ENCODE measurements at places on chromosomes 12 and 14. TPM values are rescaled to one million over a fixed set of nuclear protein-coding genes. Genes with fewer than 3 reads are reported as not detected.

GRCh38 chr12:82635263-82635662 lies 51.4 kb upstream of the TMTC2 start:
- H3K4me1 ChIP-seq, result no peaks in the 10 kb centered on the region
- no peak overlapping the region for H3K4me3 ChIP-seq
- no peaks in the 10 kb centered on the region for H3K36me3 ChIP-seq
- no peaks in the 10 kb centered on the region for H3K27me3 ChIP-seq

DNA sequence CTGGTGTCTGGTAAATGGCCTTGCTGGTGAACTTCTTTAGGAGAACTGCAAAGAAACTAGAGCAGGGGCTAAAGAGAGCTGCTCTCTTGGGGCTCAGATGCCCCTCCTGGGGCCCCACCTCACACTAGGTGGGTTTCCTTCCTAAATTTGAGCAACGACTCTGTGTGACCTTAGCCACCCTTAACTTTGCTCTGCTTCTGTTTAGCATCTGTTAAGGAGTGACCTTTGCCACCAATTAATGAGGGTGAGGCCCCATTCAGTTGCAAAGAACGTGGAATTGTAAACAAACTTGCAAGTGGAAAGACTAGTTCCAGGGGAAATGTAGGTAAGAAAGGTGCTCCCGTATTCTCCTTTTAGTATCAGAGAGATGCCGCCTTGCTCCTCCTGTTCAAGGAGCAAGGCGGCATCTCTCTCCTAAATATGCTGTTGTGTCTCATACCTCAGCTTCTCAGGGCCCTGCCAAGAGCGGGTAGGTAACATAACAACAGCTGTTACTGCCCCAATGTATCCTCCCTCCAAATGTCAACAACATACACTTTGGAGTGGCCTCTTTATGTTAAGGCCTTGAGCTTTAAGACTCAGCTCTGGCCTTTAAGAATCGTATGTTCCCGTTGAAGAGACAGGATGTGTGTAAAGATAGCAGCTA lies 77.6 kb upstream of the FUT8 start:
- H3K4me3 ChIP-seq, result no peak overlapping the region
- no peak overlapping the region for H3K27ac ChIP-seq
- peaks cover 37% of the 10 kb centered on the region for H3K4me1 ChIP-seq
- no peaks in the 10 kb centered on the region for H3K27me3 ChIP-seq
- no peak for DNase-seq

DNA sequence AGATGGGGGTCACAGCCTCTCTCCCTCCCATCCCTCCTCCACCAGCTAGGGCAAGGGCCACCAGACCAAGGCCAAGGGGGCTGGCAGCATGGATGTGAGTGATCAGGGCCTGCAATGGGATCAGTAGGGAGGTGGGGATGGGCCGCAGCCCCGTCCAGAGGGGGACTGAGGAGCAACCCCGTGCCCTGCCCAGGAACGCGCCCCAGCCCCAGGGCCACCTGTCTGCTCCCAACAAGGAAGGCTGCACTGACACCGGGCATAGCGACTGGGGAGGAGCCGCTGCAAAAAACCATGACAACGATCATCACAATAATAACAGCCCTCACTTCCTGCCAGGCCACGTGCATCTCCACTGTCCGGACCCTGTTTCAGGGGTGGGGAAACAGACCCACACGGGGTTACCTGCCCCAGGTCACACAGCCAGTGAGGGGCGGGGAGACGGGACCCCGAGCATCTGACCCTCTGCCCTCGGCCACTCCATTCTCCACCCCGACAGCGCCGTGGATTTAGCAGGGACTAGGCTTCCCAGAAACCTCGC lies 24.3 kb downstream of the NCOR2 start:
- H3K4me1 ChIP-seq, result peaks cover 3% of the 10 kb centered on the region
- no peak for DNase-seq
- no peak overlapping the region for H3K4me3 ChIP-seq
- peaks cover 3% of the 10 kb centered on the region for H3K36me3 ChIP-seq

KRT78 gene
- 1.7 TPM for polyA plus RNA-seq

- no peak overlapping the region for H3K27ac ChIP-seq
- no peak overlapping the region for H3K4me3 ChIP-seq
- H3K4me1 ChIP-seq, result no peaks in the 10 kb centered on the region
- DNase-seq, result no peak
- no peaks in the 10 kb centered on the region for H3K27me3 ChIP-seq
Measured at GRCh38 chr14:22735096-22735495, 31.4 kb upstream of the OXA1L start.

- H3K27me3 ChIP-seq, result peaks cover 7% of the 10 kb centered on the region
- DNase-seq, result no peak
Measured at GRCh38 chr14:51963286-51963685, 26.1 kb upstream of the RTRAF start.

DNA sequence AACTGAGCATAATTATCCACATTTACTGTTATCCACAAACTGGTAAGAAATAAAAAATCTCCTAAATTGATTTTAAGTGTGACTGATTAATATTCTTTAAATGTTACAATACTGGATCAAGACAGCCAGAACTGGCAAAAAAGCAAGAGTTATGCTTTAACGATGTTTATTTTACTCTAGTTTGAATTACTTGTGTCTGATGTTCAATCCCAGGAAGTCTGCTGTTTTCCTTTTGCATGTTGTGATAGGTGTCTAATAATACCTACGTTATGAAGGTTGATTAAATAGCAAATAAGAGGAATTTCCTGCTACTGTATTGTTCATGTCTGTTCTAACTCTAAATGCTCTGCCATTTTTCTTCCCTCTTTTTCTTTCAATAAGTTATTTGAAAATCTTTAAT lies 34.4 kb upstream of the OTOGL start:
- H3K4me3 ChIP-seq, result no peak overlapping the region

- H3K27me3 ChIP-seq, result no peaks in the 10 kb centered on the region
- peaks cover 14% of the 10 kb centered on the region for H3K4me1 ChIP-seq
- H3K36me3 ChIP-seq, result no peaks in the 10 kb centered on the region
- H3K27ac ChIP-seq, result no peak overlapping the region
- DNase-seq, result no peak
Measured at GRCh38 chr12:107475900-107476299, 209.7 kb upstream of the PWP1 start.

GRCh38 chr12:5096241-5096924 lies 52.7 kb downstream of the KCNA5 start:
- no peaks in the 10 kb centered on the region for H3K4me1 ChIP-seq
- H3K36me3 ChIP-seq, result no peaks in the 10 kb centered on the region
- no peak overlapping the region for H3K27ac ChIP-seq
- peaks cover 9% of the 10 kb centered on the region for H3K27me3 ChIP-seq
- no peak overlapping the region for H3K4me3 ChIP-seq
- DNase-seq, result no peak

- DNase-seq, result no peak
- no peak within 1 kb of the TSS for H3K4me3 ChIP-seq
- no peaks in the 10 kb centered on the region for H3K4me1 ChIP-seq
- H3K36me3 ChIP-seq, result no peaks in the 10 kb centered on the region
- no peak within 1 kb of the TSS for H3K27ac ChIP-seq
Measured at GRCh38 chr12:85874031-85874461, at the start of gene NTS. Gene NTS, plus strand, starts transcription at chr12:85874295. Its CDS starts 109 bp downstream, at chr12:85874404.

TTC6 gene
- not detected for polyA plus RNA-seq

DNA sequence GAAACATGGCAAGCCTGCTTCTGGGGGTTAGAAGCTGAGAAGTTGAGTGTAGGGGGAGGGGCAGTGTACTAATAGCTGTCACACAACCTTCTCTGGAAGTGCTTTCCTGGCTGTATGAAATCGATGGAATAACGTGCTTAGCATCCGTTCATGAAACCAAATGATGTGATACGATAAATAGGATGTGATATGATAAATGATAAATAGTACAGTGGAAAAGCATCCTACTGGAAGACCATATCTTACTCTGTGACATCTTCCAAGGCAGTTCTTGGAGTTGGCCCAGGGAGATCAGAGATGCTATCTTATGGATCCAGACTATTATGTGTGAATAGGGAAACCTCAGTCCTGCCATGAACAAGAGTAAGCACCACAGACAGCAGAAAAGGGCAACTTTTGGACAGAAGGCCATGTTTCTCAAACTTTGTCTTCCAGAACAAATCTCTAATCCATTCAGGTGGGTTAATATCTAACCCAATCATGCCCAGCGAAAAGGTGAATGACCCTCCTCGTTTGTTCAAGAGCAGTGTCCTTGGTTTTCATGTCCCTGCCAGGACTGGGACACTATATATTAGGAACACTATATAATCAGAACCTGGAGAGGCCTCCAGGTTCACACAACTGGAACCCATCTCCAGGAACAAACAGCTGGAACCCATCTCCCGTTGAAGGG lies at the start of gene ANG:
Gene ANG (plus strand): TSS at position 598 of the 673 bp plus-strand sequence. CDS start 4,801 bp downstream, outside the sequence.
- no peaks in the 10 kb centered on the region for H3K27me3 ChIP-seq
- no peaks in the 10 kb centered on the region for H3K36me3 ChIP-seq
- H3K27ac ChIP-seq, result no peak within 1 kb of the TSS
- H3K4me1 ChIP-seq, result peaks cover 9% of the 10 kb centered on the region

DNA sequence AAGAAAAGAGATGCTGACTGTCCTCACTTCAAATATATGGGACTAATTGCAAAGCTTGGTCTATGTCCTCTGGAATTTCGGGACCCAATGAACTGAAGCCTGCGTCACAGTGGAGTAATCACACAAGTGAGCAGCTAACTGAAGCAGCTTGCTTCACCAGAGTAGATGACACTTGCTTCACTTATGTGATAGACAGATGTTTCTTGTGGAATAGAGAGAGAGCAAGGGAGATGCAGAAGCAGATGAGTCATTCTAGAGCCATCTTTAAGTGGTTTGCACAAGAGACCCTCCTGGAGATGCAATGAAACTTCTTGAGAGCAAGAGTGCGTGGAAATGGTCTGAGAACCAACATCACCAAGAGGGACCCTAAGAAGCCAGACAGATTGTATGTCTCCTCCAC lies 1537.1 kb upstream of the FLRT2 start:
- H3K4me1 ChIP-seq, result no peaks in the 10 kb centered on the region
- no peaks in the 10 kb centered on the region for H3K36me3 ChIP-seq
- no peak for DNase-seq
- no peaks in the 10 kb centered on the region for H3K27me3 ChIP-seq

- H3K27ac ChIP-seq, result no peak overlapping the region
- H3K27me3 ChIP-seq, result no peaks in the 10 kb centered on the region
- no peak for DNase-seq
- H3K4me3 ChIP-seq, result no peak overlapping the region
Measured at GRCh38 chr12:113929312-113929989, 36.7 kb downstream of the RBM19 start.

- H3K4me1 ChIP-seq, result peaks cover 13% of the 10 kb centered on the region
- no peak for DNase-seq
- H3K27me3 ChIP-seq, result no peaks in the 10 kb centered on the region
- no peak overlapping the region for H3K4me3 ChIP-seq
- peaks cover 30% of the 10 kb centered on the region for H3K36me3 ChIP-seq
Measured at GRCh38 chr12:119673634-119674033, 5.7 kb downstream of the PRKAB1 start.

DNA sequence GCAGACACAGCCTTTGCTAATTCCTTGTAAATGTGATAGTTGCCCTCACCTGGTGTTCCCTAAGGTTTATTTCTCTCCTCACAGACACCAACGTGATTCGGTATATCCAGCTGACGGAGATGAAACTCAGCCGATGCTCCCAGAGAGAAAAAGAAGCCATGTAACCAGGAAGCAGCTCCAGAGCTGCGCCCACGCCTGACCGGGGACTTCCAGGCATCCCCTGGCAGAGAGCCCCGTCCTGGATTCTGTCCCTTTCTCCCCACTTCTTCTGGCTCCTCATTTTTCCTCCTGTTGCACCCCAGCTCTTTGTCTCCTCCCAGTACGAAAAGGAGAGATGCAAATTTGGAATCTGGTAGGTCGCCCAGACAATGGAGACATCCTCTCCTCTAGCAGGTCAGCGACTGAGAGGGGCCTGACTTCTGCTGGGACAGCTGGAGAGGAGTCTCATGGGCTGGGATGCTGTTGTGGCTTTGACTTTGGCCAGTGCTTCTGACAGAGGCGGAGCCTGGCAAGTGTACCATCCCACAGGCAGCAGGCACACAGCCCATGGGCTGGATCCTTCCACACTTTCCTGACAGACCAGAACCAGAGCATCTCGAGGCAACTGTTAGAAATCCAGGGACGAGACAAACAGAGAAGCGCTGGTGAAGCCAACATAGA lies 29.4 kb downstream of the TTC9 start:
- no peak overlapping the region for H3K27ac ChIP-seq
- no peaks in the 10 kb centered on the region for H3K36me3 ChIP-seq
- no peaks in the 10 kb centered on the region for H3K27me3 ChIP-seq
- H3K4me3 ChIP-seq, result no peak overlapping the region
- peaks cover 20% of the 10 kb centered on the region for H3K4me1 ChIP-seq
- no peak for DNase-seq

DNA sequence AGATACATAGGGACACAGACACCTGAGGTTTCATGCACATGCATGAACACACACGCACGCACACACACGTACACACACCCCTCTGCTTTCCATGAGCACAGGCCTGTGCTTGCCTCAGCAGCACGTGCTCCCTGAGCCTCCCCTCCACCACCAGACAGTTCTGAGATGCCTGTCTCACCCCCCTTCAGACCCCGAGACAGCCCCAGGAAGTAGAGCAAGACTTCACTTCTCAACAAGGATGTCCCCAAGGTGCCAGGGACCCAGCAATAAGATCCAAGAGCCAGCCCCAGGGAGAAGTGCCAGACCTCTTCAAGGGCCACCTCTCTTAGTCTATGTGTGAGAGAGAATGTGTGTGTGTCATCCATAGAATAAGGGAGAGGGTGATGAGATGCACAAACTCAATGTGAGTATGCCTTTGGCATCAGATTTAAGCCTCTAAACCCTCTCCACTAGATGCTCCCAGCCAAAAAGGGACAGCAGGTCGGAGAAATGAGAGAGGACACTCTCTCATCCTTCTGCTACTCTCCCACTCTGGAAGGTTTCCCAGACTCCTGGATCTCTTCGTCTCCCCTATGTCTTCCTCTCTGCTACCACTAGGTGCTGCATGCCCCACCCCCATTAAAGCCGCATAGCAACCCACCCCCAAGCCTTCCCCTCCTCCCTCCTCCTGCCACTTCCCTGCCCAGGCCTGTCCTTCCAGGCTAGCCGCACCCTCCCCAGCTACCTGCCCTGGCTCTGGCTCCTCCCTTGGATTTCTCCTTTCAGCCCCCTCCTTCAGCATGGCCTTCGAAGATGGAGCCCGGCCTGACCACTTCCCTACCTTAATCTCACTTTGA lies 7.7 kb downstream of the RARG start:
- H3K4me3 ChIP-seq, result peak overlapping the region; percentile 42
- peaks cover 2% of the 10 kb centered on the region for H3K36me3 ChIP-seq
- H3K27me3 ChIP-seq, result no peaks in the 10 kb centered on the region
- peaks cover 55% of the 10 kb centered on the region for H3K4me1 ChIP-seq

DNA sequence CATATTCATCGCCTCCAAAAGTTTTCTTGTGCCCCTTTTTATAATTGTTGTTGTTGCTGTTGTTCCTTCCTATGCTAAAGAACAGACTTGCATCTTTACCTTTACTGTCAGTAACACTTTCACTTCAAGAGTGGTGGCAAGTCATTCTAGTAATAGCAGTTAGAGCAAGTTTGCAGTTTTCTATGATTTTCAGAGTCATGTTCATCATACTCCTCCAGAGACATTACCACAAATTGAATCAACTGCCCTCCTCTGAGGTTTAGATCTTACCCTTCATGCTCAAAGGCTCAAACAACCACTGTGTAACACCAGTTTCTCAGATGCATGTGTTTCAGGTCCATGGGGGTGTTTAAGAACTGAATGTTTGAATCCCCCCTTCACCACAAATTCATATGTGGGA lies 763.4 kb downstream of the LRFN5 start:
- H3K36me3 ChIP-seq, result no peaks in the 10 kb centered on the region
- H3K27me3 ChIP-seq, result no peaks in the 10 kb centered on the region
- no peak overlapping the region for H3K4me3 ChIP-seq
- H3K27ac ChIP-seq, result no peak overlapping the region
- H3K4me1 ChIP-seq, result no peaks in the 10 kb centered on the region
- no peak for DNase-seq

GRCh38 chr12:117521867-117522266 lies 160.4 kb upstream of the NOS1 start:
- DNase-seq, result no peak
- no peaks in the 10 kb centered on the region for H3K36me3 ChIP-seq
- no peak overlapping the region for H3K4me3 ChIP-seq
- no peak overlapping the region for H3K27ac ChIP-seq
